ENCODE measurements at places on chromosomes 7 and 10. TPM values are rescaled to one million over a fixed set of nuclear protein-coding genes. Genes with fewer than 3 reads are reported as not detected.

DNA sequence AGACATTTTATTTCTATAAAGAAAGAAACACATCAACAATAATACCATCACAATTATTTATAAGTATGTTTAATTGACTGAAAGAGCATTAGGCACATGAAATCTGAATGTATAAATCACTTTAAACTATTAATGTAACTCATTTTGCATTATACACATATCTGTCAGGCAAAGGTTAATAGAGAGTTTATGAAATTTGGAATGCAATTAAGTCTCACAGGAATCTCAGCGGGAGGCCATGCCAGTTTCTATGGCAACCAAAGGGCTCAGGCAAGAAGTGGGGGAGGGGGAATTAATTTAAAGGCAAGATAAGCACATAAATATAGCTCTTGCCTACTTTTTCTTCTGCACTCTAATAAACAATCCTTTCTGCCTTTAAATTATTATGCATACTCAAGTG is 152.6 kb downstream of the SLC16A9 start:
- peak; percentile 87 for DNase-seq

- DNase-seq = no peak
Observed at GRCh38 chr10:84118395-84119006, 20.8 kb upstream of the GHITM start.

DNA sequence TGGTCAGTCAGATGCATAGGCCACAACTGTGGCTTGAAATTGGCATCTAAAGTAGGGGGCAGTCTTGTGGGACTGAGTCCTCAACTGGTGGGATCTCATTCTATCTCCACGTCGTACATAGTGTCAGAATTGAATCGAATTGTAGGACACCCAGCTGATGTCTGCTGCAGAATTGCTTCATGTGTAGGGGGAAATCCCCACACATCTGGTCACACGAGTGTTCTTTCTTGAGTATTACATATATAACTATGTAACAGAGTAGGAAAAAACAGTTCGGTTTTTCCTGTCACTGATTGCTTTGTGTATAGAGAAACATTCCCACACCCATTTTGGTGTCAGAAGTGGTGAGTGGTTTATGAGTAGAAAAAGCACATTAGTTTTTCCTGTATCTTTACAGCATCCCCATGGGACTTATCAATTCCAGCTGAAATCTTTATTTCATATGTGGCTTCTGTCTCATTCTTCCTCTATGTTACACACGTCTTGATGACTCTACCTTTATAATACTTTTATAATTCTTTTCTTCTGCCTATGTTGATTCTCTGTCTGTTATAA is 79.4 kb upstream of the PCGF5 start:
- no peak for DNase-seq

DNA sequence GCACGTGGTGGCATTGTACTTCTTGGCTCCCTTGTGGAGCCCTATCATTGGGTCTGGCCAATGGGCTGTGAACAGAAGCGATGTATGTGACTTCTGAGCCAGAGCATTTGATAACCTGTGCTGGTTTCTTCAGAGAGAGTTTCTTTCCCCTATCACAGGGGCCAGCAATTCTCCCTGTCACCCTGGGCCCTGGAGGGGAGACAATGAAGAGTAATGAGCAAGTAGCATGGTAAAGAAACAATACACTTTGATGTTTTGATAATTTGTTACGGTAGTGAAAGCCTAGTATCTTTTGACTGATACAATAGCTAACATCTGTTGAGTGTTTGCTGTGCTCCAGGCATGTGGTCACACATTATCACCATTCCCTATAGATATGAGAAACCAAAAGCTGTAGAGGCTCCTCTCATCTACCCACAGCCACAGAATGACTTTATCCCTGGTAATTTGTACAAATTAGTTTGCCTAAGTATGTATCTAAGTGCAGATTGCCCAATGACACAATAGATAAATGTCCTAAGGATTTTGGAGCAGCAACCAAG is 113.4 kb upstream of the SVIL start:
- no peak for DNase-seq

GRCh38 chr7:106060394-106060920 is 51.7 kb downstream of the SYPL1 start:
- no peak for DNase-seq

GRCh38 chr7:23216021-23216420 is 30.6 kb upstream of the GPNMB start:
- peak; percentile 23 for DNase-seq

- DNase-seq = peak; percentile 6
Observed at GRCh38 chr10:79049931-79050895, 18.6 kb upstream of the ZMIZ1 start.

DNA sequence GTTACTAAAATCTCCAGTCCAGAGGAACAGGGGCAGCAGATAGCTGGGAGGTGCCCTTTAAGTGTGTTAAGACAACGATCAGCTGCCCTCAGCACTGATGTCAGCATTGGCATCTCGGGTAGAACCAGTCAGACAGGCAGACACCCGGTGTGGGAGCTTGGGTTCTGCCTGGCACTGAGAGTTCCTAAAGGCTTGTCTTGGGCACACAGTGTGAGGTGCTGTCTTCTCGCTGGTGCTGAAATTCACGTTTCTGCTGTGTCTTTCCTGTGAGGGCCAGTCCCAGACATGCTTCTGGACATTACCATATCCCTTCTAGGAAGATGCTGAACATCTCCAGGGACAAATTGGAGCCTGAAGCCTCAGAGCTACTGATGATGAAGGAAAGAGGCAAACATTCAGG is 156.2 kb downstream of the DNAJB6 start:
- DNase-seq = peak; percentile 8

DNA sequence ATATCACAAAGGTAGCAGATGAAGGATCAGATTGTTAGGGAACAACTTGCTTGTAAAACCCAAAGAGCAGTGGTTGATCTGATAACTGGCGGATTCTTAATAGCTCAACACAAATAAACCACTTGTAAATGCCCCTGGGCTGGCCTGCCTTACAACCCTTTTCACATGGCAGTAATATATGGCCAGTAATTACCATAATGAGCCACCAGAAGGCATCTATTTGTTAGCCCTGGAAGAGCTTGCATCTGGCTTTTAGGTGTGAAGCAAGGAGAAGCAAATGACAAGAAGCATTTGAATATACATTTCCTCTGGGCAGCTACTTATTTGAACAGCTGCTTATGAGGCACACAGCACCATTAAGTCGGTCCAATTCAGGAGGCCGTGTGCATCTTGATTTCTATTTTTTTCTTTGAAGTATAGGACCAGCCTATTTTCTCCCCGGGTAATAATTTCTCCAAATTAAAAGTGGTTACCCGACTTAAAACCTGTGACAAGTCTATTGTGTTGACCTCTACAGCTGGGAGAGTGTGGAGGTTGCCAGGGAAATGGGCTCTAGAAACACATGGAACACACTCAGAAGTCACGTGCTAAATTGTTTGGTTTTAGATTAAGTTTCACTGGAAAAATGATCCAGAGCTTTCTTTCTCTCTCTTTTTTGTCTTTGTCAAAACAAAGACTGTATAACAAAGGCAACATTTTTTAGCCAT is 113.4 kb downstream of the SEM1 start:
- peak; percentile 53 for DNase-seq

GRCh38 chr7:41428381-41428780 is 274.5 kb downstream of the INHBA start:
- peak; percentile 50 for DNase-seq

DNA sequence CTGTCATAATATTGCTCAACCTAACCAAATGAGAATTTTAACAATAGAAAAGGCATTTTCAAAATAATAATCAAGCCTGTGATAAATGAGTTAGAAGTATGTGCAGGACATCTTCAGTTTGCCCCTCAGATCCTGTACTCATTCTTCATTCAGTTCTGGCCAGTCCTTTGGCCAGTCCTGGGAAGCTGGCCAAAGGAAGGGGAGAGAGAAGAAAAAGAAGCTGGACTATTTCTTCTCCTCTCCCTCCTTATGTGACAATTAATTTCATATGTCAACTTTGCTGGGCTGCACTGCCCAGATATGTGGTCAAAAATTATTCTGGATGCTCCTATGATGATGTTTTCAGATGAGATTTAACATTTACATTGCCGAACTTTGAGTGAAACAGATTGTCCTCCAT is 31.6 kb upstream of the ITGB8 start:
- no peak for DNase-seq

GRCh38 chr7:77433901-77434300 is 17.8 kb upstream of the GSAP start:
- no peak for DNase-seq

DNA sequence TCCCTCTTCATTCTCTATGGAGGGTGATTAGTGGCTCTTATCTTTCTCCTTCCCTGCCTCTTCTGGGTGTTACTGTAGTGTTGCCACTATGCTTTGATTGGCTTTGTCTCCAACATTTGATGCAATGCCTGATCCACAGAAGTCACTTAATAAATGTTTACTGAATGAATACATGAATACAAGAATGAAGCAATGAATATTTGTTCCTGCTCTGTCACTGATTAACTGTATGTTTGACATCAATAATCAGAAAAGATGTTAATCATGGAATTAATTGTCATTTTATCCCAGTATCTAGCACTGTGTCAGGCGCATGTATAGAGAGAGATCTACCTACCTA is 4.3 kb downstream of the ANK3 start:
- DNase-seq = no peak

GRCh38 chr7:157853076-157853788 is 516.4 kb downstream of the DNAJB6 start:
- DNase-seq = no peak

GRCh38 chr10:865257-865656 is 66.2 kb downstream of the LARP4B start:
- no peak for DNase-seq

DNA sequence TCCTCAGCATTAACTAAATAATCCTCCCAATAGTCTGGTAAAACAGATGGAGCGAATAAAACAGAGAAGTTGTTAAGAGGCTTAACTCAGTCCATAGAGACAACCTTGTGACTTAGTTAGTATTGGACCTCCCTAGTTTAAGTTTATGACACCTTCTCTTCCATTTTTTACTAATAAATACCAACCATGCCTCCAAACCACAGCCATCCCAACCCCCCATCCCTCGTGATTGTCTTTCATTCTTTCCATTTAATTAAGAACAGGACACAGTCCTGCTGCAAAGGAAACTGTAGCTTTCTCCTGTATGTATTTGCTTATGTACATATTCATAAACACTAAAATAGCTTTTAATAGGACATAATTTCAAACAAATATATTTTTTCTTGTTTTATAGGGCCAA is 238.2 kb downstream of the SEMA3D start:
- no peak for DNase-seq

GRCh38 chr10:17226891-17227303 is 1.1 kb upstream of the VIM start:
- no peak for DNase-seq

- peak; percentile 85 for DNase-seq
Observed at GRCh38 chr10:96271016-96271815, at the start of gene BLNK. BLNK (minus strand) TSS chr10:96271569; CDS start chr10:96271398, 171 bp downstream.

- DNase-seq = peak; percentile 46
Observed at GRCh38 chr10:132306864-132307751, 642 bp downstream of the STK32C start.

DNA sequence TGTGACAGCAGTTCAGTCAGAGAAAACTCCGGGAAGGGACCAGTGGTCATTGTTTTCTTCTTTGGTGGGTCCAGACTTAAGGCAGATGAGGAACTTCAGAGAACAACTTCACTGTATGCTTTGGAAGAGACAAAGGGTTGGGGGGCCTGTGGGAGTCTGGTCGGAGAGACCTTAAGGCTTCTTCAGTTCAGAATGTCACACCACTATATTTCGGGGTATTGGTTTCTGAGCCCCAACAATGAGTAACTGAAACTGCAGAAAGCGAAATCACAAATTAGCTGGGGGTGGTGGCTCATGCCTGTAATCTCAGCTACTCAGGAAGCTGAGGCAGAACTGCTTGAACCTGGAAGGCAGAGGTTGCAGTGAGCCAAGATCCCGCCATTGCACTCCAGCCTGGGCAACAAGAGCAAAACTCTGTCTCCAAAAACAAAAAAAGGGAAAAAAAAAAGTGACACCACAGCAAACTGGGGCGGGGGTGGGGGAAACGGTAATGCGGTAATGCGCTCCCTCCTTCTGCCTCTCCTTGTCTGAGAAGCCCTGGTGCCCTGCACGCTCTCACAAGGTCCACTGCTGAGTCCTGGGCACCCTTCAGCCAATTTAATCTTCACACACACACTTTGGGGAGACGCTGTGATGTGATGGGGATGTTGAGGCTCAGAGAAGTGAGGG is 2.2 kb upstream of the ADIRF start:
- DNase-seq = peak; percentile 49

GRCh38 chr7:126720232-126720631 is 532.5 kb downstream of the GRM8 start:
- no peak for DNase-seq

- no peak for DNase-seq
Observed at GRCh38 chr7:83414947-83415346, 234.0 kb downstream of the SEMA3E start.

- DNase-seq = no peak
Observed at GRCh38 chr10:130372222-130372621, 236.0 kb downstream of the GLRX3 start.

DNA sequence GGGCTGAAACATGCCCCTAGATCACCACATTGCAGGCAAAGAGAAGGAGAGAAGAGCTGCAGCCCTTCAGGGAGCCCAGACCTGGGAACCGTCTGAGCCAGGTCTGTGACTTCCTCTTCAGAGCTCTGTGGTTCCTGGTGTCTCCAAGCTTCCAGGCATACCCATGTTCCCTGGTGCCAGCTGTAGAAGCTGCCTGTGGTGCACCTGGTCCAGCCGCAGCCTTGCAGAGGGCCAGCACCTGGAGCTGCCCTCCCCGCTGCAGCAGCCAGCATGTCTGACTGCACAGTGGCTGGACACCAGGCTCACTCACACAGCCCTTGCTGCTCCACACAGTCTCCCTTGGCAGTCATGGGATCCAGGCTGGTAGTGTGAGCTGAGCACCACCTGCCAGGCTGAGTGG is 33.6 kb downstream of the C7orf25 start:
- no peak for DNase-seq

GRCh38 chr10:13770760-13771493 is 184.2 kb downstream of the PRPF18 start:
- no peak for DNase-seq

GRCh38 chr7:131522325-131522930 is 34.0 kb downstream of the PODXL start:
- DNase-seq = no peak

GRCh38 chr10:34821587-34822585 is 6.8 kb upstream of the PARD3 start:
- no peak for DNase-seq

GRCh38 chr10:60807499-60807898 is 29.2 kb downstream of the CDK1 start:
- no peak for DNase-seq

HIP1 gene
- 28.3 TPM for total RNA-seq

OR2A7 gene
- total RNA-seq = 6.5 TPM

TMUB1 gene
- 32.8 TPM for total RNA-seq

UTF1 gene
- total RNA-seq = 0.52 TPM

CHRM2 gene
- 0.68 TPM for total RNA-seq

LIPK gene
- not detected for total RNA-seq

HTR5A gene
- total RNA-seq = not detected

GSTO1 gene
- total RNA-seq = 130 TPM

EIF4EBP2 gene
- 63.3 TPM for total RNA-seq

LGI1 gene
- 0.68 TPM for total RNA-seq

CYP51A1 gene
- 211 TPM for total RNA-seq

BMPER gene
- 51.0 TPM for total RNA-seq

DENND10 gene
- 32.0 TPM for total RNA-seq

RBP4 gene
- total RNA-seq = 35.4 TPM

LYZL1 gene
- not detected for total RNA-seq

FRMD4A gene
- total RNA-seq = 39.7 TPM

MLXIPL gene
- 1.3 TPM for total RNA-seq

MUC12 gene
- total RNA-seq = 5.5 TPM

INHBA gene
- 2.8 TPM for total RNA-seq

CYP3A7 gene
- total RNA-seq = 0.71 TPM

CPVL gene
- total RNA-seq = 18.1 TPM

FKBP9 gene
- 118 TPM for total RNA-seq
